ENCODE measurements at places on chromosomes 6 and 20.
A peak's percentile ranks its signal among the peaks of the same experiment; 100 is the strongest.

DNA sequence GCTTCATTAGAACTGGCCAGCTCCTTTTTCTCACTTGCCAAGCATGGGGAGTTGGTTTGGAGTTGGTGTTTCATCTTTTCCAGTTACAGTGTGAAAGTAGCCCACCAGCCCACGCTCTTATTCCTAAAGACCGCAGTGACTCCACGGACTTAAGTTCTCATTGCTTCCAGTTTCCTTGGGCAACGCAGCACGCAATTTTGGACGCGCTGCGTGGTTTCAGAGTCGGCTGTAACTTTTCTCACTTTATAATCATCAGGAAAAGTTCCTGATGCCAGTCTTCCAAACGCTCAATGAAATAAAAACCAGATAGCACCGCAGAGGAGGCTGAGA is 381 bp upstream of the PEX7 start:
- DNase-seq = no peak

- DNase-seq = no peak
Measured at GRCh38 chr20:4635781-4636180, 85.9 kb upstream of the PRND start.

DNA sequence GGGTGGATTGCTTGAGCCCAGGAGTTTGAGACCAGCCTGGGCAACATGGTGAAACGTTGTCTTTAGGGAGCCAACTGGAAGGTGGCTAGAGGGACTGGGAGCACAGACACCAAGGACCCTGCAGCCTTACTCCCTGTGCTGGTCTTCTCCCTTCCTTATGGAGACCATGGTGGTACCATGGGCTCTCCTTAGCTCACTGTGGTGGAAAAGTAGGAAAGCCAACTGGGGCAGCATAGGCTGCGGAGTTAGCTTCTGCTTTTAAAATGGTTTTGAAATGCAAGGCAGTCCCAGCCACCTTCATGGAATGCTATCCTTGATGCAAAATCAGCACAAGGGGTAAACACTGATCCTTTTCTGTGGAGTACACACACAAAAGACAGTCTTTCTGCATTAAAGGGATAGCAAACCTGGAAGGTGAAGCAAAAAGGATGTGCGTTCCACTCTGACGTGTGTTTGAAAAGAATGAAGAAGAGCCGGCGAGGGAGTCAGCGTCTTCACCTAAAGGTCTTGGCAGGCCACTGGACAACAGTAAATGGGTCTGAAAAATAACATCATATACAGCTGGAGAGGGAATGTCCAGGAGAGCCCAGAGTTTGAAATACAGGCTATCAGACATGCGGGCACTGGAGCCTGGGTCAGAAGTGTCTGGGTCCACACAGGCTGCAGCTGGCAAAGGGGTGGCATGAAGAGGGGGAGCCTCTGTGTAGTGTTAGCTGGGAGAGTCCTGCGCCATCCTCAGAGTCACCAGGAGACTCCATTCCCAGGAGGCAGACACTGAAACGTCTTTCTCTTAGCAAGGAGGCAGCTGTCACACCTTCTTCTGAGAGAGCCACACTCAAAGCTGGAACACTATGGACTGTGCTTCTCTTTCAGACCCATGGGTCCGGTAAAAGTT is 58.5 kb downstream of the GPR6 start:
- DNase-seq = no peak

- no peak for DNase-seq
Measured at GRCh38 chr6:44272999-44273566, 2.8 kb downstream of the TMEM151B start.

- DNase-seq = peak; percentile 84
Measured at GRCh38 chr6:16337295-16337975, 99.0 kb downstream of the GMPR start.
